ENCODE measurements at places on chromosomes 11 and 22.

DNA sequence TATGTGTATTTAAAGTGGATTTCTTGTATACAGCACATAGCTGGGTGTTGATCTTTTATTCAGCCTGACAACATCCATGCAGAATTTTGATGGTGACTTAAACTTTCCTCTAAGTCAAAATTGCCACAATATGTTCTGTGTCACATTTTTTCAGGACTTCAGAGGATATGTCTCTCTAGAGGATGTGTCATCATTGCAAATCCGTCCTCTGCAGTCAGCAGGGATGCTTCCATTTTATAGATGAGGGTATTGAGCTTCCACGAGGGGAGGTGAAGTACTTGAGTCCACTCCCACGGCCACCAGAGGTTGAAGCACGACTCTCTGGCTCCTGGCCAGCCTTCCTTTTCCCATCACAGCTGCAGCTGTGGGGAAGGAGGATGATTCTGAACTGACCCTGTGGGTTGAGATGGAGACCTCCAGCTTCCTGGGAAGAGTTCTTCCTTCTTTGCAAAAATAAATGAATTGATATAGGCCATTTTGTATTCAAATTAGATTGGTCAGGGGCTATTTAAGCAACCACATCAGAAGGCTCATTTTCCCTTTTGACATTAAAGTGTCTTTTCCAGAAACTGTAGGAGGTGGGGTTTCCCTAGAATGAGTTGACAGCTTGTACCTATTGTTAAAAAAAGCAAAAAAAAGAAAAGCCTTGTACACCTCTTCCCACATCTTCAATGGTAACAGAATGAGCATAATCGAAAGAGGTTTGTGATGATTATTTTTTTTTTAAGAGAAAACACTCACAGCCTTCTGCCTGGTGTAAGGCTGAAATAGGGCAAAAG lies 55.2 kb upstream of the MYEOV start:
- DNase-seq: no peak

- DNase-seq: no peak
These were observed 56.8 kb downstream of the RPL27A start for GRCh38 chr11:8739309-8739793.

DNA sequence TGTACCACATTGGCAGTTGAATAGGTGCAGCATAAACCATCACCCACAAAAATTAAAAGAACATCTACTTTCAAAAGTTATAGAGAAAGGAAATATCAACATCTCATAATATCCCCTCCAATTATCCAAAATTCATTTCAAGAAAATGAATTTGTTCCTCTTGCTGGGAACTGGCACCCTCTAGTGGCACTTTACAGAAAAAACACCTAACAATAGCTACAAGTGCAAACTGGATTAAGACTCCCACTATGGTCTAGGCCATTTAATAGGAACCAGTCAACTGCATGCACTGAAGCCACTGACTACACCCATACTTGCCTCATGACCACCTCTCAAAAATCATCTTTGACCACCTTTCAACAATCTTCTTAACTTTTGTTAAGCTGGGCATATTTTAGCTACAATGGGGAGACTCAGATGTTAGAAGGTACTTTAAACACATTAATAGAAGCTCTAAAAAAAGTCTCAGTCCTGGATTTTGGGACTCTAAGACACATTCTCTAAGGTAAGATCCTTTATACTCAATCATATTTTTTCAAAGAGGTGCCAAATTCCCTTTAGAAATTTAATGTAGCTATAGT lies 17.3 kb downstream of the TRAF6 start:
- DNase-seq: no peak

DNA sequence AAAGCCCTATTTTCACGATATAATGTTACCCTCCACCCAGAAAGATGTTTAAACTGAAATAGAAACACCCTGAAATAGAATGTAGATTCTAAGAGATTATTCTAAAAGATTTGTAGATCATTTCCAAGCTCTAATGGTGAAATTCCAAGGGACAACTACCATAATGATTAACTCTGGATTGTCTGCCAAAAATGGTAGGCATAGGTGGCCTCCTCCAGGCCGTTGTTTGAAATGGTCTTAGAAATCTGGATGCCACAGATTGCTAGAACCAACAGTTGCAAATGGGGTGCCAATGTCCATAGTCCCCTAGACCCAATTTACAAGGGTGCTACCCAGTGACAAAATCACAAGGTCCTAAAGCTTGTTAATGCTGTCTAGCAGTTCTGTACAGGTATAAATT lies 6.7 kb upstream of the SLC6A5 start:
- DNase-seq: no peak

- no peak for DNase-seq
These were observed 16.2 kb downstream of the PATE2 start for GRCh38 chr11:125762445-125762844.

GRCh38 chr11:118375978-118376377 lies 16.6 kb downstream of the UBE4A start:
- DNase-seq: no peak

DNA sequence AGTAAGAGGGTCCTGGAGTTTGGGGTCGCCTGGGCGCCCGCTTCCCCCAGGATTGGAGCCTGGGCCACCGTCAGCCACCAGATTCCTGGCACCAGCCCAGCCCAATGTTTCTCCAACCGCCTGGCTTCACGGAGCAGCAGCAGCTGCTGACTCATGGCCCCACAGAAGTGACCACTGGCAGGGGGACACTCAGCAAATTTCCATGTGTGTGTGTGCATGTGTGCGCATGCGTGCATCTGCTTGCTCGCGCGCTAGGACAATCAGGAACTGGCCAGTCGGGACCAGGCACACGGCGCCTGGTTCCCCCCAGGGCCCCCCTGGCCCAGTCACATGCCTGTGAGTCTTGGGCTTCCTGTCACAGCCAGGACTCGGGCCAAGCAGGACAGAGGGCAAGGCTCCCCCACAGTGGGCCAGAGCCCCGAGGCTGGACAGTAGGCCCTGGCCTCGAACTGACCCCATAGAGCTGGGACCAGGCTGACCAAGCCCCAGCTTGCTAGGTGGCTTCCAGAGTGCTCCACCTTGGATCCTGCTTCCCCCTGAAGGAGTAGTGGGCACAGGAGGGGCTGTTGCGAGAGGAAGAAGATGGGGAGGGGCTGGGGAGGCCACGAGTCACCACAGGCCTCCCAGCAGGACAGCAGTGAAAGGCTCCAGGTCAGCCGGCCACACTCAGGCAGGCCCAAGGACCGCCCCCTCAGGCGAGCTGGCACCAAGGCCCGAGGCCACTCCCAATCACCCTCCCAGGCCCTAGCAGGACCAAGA lies 3.2 kb downstream of the CTSD start:
- DNase-seq: no peak

- no peak for DNase-seq
These were observed 792 bp upstream of the ADAMTS8 start for GRCh38 chr11:130429120-130429681.

DNA sequence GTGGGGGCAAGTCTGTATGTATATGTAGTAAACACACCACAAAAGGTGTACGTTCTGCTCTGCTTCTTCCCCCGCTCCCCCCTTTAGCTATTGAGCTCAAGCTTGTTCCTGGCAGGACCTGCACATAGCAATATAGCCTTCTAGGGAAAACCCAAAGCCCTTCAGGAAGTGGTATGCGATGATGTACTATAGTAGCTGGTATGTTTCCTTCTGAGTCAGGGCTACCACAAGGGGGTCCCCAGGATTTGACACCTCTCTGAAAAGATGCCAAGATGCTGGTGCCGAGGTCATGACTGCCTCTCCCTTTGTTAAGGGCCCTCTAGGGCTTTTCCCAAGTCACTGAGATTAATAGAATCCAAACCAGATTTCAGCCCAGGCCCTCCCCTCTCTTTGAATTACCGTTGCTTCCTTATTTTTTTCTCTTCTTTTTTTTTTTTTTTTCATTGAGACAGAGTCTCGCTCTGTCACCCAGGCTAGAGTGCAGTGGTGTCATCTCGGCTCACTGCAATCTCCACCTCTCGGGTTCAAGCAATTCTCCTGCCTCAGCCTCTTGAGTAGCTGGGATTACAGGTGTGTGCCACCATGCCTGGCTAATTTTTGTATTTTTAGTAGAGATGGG lies 268.4 kb downstream of the ETS1 start:
- peak; percentile 66 for DNase-seq

GRCh38 chr11:60868682-60869450 lies 1.5 kb downstream of the ZP1 start:
- no peak for DNase-seq

GRCh38 chr22:45642986-45643385 lies 28.6 kb upstream of the ATXN10 start:
- DNase-seq: no peak

GRCh38 chr11:14783788-14784187 lies 108.2 kb downstream of the CYP2R1 start:
- no peak for DNase-seq

DNA sequence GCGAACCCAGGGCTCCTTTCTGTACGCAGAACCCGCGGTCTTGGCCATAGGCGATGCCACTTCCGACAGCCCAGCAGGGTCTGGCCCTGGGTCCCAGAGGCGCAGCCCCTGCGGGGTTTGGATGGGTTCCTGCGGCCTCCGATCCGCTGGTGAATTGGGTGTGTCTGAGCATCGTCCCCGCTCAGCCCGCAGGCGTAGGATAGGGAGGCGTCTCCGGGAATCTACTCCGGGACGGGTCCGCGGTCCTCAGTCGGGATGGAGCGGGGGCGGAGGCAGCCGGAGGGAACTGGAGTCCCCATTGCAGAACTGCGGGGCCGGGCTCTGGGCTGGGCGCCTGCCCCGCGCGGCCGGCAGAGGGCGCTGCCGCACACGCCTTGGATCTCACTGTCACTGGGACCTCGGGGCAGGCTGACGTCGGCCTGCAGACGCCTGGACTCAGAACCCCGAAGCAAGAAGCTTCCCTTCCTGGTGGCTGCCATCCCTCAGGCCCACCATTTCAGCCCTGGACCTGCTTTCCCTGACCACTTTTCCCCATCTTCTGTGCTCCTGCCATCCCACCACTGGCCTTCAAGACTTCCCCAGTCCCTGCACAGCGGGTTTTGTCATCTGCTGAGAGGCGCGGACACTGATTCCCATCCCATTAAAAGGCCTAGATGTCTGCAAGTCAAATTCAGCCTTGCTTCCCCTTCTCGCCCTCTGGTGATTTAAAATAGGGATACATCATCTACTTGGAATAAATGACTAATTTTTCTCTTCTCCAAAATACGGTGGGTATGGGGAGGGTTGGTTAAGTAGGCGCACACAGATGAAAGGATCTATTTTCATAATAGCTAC lies 38.3 kb upstream of the CREB3L1 start:
- peak; percentile 77 for DNase-seq

- no peak for DNase-seq
These were observed 29.1 kb upstream of the TP53I11 start for GRCh38 chr11:44979543-44980399.

DNA sequence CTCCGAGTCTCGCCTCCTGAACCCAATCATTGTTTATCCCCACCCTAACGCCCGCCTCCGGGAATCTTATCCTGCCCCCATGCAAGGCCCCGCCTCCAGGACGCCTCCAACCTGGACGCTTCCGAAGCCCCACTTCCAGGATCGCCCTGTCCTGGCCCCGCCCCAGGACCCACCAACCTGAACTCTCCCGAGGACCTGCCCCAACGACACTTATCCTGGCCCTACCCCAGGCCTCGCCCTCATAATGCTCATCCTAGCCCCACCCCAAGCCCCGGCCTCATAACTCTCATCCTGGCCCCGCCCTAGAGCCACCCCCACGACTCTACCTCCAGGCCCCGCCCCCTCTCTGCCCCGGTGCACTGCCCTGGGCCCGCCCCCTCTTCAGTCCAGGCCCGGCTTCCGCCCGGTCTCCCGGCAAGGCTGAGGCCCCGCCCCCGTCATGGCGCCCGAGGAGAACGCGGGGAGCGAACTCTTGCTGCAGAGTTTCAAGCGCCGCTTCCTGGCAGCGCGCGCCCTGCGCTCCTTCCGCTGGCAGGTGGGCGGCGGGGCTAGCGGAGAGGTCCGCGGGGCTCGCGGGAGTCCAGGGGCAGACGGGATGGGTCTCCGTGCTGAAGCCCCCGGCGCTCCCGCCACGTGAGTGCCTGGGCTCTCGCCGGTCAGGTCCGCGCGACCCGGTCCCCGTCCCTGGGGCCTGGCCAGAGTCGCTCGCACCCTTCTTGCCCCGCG lies 45.7 kb upstream of the DEFB108B start:
- DNase-seq: peak; percentile 90

GRCh38 chr11:2789791-2790567 lies 90.2 kb upstream of the KCNQ1OT1 start:
- DNase-seq: peak; percentile 2

DNA sequence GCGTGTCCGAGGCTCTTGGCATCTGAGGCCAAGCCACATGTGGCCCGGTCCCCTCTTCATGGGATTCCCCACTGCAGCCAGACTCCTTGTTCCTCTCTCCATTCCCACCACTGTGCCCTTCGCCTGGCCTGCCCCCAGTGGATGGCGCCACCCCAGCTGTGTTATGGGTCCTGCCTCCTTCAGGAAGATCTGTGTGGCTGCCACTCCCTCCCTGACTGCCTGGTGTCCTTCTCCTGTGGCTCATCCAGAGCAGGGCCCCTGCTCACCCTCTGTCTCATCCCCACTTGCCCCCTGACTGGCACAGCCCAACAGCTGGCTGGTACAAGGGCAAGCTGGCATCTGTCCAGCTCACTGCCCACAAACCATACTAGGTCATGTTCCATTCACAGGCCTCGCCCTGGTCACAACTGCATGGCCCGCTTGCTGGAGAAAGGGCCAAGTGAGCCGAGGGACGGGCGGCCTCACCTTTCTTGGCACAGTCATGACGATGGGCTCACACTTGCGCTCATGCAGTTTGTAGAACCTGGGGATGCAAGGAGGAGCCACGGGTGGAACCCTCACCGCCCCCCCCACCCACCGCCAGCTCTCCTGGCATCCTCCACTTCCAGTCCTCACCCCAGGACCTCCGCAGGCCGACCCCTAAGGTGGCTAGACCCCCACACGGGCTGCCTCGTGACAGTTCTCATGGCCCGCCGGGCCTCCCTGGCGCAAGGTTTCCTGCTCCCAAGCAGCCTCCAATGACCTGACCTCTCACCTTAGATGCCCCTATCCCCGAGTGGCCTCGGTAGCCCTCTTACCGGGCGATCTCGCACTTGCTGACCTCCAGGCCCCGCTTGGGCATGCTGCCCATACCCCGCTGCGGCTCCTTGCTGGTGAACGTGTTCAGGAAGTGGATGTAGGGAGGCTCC lies 2.1 kb upstream of the PTPRCAP start:
- DNase-seq: no peak

DNA sequence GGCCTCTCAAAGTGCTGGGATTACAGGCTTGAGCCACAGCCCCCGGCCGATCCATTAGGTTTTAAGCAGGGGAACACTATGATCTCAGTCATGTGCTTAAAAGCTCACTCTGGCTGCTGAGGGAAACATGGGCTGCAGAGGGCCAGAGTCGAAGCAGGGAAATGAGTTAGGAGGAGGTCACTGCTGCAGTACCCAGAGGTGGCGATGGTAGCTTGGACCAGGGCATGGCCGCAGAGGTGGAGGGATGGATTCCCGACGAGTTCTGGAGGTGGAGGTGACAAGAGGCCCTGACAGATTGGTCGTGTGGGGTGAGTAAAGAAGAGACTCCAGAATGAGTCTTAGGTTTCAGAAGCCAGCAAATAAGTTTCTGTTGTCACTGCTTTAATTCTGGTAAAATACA lies 54.4 kb upstream of the INCENP start:
- no peak for DNase-seq

GRCh38 chr22:22749167-22749758 lies 104.8 kb downstream of the GGTLC2 start:
- no peak for DNase-seq

- DNase-seq: no peak
These were observed 16.8 kb upstream of the MUC6 start for GRCh38 chr11:1053121-1053901.
